ENCODE measurements at places on chromosomes 13 and 19. TPM values are rescaled to one million over a fixed set of nuclear protein-coding genes. Genes with fewer than 3 reads are reported as not detected.

The PDX1 gene
- total RNA-seq = not detected

The CACNG8 gene
- total RNA-seq = 0.99 TPM

The KLK5 gene
- total RNA-seq = not detected

The GNA15 gene
- total RNA-seq = 0.15 TPM

The LILRA1 gene
- not detected for total RNA-seq

The ZNF575 gene
- 1.3 TPM for total RNA-seq

The SGCG gene
- not detected for total RNA-seq

The CBY2 gene
- not detected for total RNA-seq

The ZNF491 gene
- total RNA-seq = not detected

The ZNF493 gene
- not detected for total RNA-seq

The ARL11 gene
- total RNA-seq = not detected

The SBK3 gene
- 1.5 TPM for total RNA-seq

The ZNF285 gene
- 2.5 TPM for total RNA-seq

The SELENOV gene
- total RNA-seq = not detected

The OR7D4 gene
- not detected for total RNA-seq

The CEACAM5 gene
- 1.6 TPM for total RNA-seq

The MAST3 gene
- 2.5 TPM for total RNA-seq

The ETV2 gene
- 2.6 TPM for total RNA-seq

The LILRB1 gene
- not detected for total RNA-seq

The PDE4C gene
- total RNA-seq = 0.20 TPM

The CARS2 gene
- total RNA-seq = 52.7 TPM

The NUFIP1 gene
- total RNA-seq = 7.6 TPM

The DCLK1 gene
- 0.92 TPM for total RNA-seq

The SMG9 gene
- 54.3 TPM for total RNA-seq

The SPRY2 gene
- 14.4 TPM for total RNA-seq

The ZNF829 gene
- total RNA-seq = 0.40 TPM

Measured in A549 treated with Hydrocortisone at 1 μM for 4 hours (cell line).